ENCODE measurements at places on chromosomes 11 and 22.

GRCh38 chr11:14886513-14886912 lies 5.5 kb downstream of the CYP2R1 start:
- DNase-seq: no peak

GRCh38 chr11:28903716-28904115 lies 795.5 kb downstream of the METTL15 start:
- DNase-seq: no peak

DNA sequence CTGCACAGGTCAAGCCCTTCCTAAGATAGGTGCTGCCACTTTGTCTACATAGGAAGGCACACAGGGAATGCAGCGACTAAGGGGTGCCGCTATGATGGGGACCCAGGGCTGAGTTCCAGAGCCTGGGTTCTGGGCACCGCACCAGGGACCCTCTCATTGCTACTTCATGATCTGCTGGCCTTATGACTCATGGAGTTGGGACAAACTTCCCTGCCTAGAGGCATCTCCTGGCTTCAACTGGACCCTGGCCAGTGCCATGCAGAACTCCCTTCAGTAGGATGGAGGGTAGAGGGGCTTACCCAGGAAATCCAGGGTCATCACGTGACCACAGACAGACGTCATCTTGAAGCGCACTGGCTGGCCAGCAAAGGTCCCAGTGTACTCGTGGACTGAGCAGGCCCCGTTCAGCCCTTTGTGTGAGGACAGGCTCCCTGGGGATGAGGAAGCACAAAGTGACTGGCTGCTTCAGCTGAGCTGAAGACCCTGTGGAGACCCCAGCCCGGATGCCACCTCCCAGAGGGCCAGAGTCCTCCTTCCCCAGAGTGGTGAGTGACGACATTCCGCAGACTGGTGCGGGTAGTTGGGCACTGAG lies 8.4 kb downstream of the TOP3B start:
- DNase-seq: no peak

DNA sequence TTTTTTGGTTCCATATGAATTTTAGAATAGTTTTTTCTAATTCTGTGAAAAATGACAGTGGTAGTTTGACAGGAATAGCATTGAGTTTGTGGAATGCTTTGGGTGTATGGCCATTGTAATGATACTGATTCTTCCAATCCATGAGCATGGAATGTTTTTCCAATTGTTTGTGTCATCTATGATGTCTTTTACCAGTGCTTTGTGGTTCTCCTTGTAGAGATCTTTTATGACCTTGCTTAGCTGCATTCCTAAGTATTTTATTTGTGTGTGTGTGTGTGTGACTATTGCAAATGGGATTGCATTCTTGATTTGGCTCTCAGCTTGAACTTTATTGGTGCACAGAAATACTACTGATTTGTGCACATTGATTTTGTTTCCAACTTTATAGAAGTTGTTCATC lies 3.0 kb upstream of the CSF2RB start:
- peak; percentile 59 for DNase-seq

GRCh38 chr11:70297341-70297740 lies 26.9 kb downstream of the PPFIA1 start:
- DNase-seq: peak; percentile 19

All from AG10803 (cell line).